ENCODE measurements at places on chromosomes 7 and 10.
A peak's percentile ranks its signal among the peaks of the same experiment; 100 is the strongest.

DNA sequence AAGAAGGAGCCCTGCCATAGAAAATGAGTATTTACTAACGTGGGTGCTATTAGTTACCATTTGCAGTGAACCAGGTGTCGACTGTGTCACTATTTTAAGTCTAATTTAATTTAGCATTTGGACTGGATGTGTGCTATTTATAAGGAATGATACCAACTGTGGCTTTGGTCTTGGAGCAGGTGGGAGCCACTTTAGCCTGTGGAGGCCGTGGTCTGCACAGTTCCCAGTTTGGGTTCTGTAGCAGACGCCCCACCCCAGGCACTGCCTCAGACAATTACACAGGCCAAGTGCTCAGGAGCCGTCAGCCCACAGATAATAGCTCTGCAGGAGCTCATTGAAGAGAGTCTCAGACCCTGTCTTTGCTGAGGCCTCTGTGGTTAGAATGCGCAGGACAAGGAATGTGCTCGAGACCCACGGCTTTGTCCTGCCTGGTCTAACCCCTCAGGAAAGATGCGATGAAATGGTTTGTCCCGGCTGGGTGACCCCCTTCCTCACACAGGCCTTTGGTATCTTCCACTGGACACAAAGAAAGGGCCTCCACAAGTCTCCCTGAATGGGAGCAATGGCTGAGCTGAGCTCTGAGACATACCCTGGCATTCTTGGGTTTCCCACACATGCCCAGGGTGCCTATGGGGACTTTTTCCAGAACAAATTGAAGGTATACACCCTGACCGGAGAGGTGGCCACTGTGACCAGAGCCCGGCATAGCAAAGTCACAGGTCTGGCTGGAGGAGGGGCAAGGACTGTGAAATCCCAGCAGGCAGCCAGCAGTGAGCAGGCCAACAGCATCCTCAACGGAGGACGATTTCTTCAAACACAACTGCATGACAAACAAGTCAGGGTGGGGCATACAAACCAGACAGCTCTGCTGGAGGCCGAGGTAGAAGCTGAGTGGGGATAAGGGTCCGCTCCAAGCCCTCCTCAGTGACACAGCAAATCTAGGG, 251.2 kb downstream of the ARHGAP12 start:
- DNase-seq = no peak

DNA sequence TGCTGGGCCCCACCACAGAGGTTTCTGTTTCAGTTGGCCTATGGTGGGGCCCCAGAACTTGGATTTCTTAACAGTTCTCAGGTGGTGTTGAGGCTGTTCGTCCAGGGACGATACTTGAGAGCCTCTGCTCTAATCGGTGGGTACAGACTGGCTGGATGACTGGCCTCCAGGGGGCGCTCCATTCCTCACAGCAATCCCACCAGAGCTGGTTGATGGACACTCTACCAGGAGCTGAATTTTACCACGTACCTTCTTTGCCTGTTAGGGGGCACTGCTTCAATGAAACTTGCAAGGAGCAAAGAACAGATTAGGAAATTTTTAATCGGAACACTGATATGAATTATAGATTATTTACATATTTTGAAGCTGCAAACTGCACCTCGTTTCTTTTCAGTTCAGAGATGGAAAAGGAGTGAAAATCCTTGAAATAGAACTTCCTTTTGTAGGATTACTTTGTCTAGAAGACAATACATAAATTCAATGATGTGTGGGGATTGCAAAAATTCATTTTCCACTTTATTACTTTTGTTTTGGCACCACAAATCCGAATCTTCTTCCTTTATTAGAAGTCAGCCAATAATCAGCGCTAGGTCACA, 44.8 kb downstream of the KBTBD2 start:
- peak; percentile 80 for DNase-seq

DNA sequence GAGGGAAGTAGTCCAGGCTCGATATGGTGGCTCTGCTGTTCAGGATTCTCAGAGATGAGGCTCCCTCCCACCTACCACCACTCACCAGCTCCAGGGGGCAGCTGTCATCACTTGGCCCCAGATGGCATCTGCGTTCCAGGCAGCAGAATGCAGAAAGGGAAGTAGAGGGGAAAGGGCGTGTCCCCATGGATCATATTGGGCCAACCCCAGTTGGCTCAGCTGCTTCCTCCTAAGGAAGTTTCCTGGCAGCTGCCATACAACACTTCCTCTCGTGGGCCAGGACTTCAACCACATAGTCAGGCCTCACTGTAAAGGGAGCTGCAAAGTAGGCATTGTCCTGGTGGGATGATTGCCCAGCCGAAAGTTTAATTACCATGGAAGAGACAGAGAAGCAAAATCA, 1.6 kb upstream of the TEX36 start:
- DNase-seq = peak; percentile 7

DNA sequence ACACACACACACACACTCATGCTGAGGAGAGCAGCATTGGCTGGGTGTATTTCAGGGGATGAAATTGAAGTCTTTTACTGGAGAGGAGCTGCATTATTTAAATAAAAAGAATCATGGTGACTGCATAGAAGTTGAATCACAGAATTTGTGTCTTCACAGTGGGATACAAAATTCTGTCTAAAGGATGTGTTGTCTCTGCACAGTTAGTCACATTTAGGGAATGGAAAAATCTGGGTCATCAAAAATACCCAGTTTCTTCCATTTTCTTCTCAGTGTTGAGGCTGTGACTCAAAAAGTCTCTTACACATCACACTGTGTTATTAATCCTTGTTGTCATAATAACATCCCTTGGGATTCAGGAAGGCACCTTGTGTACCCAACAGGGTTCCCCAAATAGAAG, 10.9 kb downstream of the PAPSS2 start:
- peak; percentile 23 for DNase-seq

DNA sequence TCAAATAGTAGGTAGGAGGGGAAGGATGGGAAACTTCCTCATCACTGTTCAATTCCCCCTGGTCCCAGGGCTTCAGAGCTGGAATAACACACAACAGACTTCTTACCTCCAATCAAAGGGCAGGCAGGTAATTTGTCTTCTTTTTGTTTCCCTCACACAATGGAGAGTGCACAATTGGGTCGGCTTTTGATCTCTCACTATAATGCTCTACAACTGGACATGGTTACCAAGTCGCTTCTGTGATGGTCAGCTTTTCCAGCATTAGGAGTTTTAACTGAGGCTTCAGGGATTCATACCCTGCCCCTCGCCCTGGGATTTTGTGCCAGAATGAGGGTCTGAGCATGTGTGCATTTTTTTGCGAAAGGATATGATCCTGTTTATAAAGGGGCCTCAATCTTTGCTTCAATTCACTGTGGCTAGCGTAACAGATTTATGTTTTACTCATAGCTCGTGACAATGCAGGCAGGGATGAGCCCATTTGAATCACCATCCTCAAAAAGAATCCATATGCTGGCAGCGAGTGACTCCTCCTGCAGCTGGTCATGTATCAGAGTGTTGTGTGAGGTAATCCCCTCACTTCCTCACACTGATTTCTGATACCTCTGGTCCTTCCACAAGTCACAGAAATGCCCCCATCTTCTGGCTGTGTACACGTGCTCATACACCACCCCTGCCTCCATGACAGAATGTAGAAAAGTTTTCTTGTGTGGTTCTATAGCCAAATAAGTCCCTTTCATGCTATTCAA, 189.6 kb downstream of the CTTNBP2 start:
- DNase-seq = no peak

GRCh38 chr7:157676001-157676400, 339.2 kb downstream of the DNAJB6 start:
- no peak for DNase-seq

- no peak for DNase-seq
Measured at GRCh38 chr10:46518028-46518725, 38.3 kb downstream of the GPRIN2 start.

DNA sequence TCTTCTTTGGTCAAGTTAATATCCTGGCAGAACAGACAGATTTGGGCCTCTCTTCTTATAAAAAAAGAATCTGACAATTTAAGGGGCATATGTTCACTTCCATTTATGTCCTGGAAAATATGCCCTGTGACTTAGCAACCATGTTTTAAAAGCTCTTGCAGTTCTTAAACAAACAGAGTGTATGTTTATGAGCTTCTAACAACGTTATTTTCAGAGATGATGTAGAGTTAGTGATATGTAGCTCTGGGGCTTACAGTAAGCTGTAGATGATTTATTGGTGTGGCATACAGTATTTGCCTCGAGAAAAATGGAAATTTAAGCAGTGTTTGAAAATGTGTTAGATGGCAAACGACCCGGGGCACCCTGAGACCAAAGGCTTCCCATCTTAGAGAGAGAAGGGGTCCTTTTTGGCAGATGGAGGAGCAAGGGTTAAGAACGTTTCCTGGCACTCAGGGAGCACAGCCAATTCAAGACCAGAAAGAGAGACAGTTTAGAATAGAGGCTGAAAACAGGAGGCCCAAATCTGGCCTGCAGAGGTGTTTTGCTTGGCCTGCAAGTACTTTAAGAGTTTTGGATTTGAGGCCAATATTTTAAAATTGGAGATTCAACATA, 397.5 kb downstream of the KCNMA1 start:
- no peak for DNase-seq

- DNase-seq = no peak
Measured at GRCh38 chr10:110149259-110149658, 58.1 kb upstream of the MXI1 start.

GRCh38 chr7:18407385-18407784, 88.2 kb upstream of the HDAC9 start:
- DNase-seq = no peak

GRCh38 chr10:102420714-102421506, at the start of gene FBXL15:
FBXL15 (plus strand) TSS chr10:102420836; CDS start chr10:102421130, 294 bp downstream.
- peak; percentile 97 for DNase-seq

- no peak for DNase-seq
Measured at GRCh38 chr10:93088466-93088865, 14.8 kb downstream of the CYP26A1 start.

DNA sequence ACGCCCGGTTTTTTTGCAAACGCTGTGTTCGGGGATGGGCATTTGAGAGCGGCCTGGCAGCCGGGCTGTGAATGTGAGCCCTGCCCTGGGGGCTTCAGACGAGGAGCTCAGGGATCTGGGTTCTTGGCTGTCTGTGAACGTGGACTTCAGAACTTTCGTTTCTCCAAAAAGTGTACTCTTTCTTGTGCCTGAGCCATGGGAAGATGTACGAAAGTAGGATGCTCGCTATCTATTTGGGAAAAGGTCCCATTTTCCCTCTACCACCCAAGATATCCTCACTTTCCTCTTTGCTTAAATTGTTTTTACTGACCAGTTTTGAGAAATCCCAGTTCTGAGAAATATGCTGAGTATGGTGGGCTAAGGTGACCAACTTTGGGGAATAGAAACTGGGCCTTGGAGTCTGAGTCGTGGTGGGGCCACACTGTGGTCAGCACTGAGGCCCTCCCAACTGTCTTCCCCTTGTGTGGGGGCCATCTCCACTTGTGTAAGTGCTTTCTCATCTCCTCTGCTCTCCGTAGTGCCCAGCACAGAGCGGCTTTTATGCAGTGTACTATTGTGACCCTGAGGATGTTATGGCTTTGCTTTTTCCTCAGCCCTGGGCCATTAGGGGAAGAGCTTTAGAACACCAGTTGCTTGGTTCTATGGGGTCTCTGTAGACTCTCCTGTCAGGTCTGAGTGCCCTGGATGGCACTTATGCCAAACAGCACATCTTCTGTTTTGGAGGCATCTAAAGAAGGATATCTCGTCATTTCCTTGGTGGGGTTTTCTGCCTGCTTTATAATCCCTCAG, 918 bp downstream of the DBNL start:
- peak; percentile 70 for DNase-seq

GRCh38 chr10:127920306-127921074, 13.6 kb downstream of the PTPRE start:
- peak; percentile 58 for DNase-seq

DNA sequence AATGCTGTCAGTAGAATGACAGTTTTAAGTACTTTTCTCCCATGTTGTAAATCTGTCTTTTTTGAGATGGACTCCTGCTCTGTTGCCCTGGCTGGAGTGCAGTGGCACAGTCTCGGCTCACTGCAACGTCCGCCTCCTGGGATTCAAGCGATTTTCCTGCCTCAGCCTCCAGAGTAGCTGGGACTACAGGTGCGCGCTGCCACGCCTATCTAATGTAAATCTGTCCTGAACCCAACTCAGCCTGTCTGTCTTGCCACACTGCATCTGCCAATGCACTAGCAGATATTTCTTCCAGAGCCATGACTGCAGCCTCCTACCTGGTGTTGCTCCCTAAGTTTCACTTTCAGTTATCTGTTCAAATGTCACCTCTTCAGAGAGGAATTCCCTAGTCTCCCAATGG, 264.1 kb downstream of the PHF14 start:
- DNase-seq = no peak

GRCh38 chr7:49187543-49188268, 263.4 kb downstream of the CDC14C start:
- DNase-seq = no peak

- DNase-seq = no peak
Measured at GRCh38 chr10:129765664-129766550, 198.2 kb downstream of the EBF3 start.
